ENCODE measurements at places on chromosomes 12 and 14.

- DNase-seq = no peak
Measured at GRCh38 chr14:69610874-69611171, 573 bp upstream of the SUSD6 start.

DNA sequence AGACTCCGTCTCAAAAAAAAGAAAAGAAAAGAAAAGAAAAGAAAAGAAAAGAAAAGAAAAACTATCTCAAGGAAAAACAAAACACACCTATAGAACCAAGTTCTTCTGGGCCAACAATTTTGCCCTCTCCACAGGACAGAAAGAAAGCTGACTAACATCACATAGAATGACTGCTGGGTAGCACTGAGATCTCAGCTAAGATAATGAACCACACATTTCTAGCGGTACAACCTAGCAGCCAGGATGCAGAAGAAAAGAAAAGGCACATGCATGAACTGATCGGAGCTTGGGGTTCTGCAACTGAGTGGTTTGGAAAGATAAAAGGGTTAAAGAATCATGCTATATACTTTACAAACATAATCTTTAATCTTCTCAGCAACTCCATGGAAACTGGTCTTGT, 19.5 kb downstream of the TMED10 start:
- no peak for DNase-seq

GRCh38 chr12:130556486-130557055, 159.5 kb downstream of the RIMBP2 start:
- DNase-seq = no peak

DNA sequence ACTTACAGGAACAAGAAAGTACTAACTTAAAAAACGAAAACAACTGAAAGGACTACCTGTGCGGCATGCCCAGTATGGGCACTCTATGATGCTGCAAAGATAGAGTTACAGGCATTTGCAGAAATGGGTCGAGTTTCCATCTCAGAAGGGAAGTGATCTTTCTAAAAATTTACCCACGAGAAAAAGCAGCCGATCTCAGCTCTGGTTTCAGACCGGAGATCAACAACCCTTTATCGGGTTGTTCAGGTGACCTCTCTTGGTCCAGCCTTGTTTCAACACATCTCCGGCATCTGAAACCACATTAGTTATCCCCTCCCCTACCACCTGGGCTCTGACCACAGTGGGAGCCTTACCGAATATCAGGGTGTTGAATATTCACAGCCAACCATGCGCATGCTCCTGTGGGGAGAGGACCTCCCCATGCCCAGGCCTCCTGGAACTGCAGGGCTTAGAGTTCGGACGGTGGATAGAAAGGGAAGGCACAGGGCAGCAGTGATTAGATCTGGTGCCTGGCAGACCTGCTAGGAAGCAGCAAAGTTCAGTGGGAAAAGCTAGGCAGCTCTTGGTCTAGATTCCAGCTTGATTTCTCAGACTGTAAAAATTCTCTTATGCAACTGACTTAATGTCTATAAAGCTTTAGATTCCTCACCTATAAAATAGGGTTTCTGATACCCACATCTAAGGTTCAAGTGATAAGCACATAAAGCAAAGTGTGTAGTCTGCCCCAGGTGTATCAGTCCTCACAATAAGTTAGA, 906.0 kb downstream of the VRK1 start:
- no peak for DNase-seq

DNA sequence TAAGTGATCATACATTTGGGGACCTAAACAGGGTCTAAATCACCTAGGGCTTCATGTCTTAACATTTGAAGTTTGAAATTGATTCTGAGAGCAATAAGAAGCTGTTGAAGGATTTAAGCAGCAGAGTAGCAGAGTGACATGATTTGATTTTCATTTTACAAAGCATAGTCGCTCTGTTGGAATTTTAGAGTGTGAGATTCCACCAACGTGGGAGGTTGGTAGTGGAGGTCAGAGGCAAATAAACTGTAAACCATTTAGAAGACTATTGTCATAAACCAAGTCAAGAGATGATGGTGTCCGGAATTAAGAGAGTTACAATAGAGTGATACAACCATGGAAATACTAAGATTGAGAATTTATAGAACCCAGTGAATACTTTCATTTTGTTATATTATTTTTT, 52.7 kb upstream of the ZDHHC17 start:
- DNase-seq = no peak

DNA sequence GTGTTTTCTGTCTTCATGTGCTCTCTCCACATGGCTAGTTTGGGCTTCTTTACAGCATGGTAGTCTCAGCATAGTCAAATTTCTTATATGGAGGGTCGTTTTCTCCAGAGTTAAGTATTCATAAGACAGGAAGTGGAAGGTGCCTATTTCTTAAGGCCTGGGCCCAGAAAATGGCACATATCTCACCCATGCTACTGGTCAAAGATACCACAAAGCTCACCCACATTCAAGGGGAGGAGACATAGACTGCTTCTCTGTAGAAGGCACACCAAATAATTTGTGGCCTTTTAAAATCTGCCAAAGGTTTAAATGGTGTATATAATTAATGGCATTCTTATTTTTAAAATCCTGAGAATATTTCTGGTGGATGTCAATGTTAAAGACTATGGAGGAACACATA, 44.8 kb downstream of the CCDC91 start:
- DNase-seq = no peak

DNA sequence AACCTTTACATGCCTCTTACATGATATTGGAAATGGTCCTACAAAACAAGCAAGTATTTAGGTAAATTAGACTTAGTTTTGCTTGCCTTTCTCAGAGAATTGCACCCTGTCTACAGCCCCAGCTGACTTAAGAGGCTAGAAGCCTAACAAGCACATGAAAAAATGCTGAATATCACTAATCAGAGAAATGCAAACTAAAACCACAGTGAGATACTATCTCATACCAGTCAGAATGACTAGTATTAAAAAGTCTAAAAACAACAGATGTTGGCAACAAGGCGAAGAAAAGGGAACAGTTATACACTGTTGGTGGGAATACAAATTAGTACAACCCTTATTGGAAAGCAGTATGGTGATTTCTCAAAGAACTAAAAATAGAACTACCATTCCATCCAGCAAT, 103.8 kb downstream of the EGLN3 start:
- no peak for DNase-seq

GRCh38 chr12:104414581-104415341, 42.0 kb upstream of the CHST11 start:
- no peak for DNase-seq

- no peak for DNase-seq
Measured at GRCh38 chr12:31228811-31229792, 96.8 kb downstream of the SINHCAF start.

DNA sequence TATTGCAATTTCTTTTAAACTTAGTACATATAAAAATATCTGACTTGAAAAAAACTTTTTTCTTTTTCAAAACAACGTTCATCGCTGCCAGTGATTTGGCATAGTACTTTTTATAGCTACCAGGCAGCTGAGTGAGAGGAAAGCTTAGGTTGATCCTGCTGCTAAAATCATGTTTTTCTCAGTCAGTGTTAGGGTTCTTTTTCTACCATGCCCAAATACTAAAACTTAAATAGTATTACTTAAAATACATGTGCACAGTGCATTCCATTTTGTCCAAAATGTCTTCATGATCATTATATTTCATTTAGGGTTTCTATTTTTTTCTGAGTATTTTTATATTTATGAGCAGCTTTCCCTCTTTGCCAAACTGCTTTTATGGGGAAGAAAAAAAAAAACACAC, 123.8 kb downstream of the PDZRN4 start:
- DNase-seq = no peak

GRCh38 chr12:47778881-47779280, 5.8 kb downstream of the SLC48A1 start:
- DNase-seq = no peak

DNA sequence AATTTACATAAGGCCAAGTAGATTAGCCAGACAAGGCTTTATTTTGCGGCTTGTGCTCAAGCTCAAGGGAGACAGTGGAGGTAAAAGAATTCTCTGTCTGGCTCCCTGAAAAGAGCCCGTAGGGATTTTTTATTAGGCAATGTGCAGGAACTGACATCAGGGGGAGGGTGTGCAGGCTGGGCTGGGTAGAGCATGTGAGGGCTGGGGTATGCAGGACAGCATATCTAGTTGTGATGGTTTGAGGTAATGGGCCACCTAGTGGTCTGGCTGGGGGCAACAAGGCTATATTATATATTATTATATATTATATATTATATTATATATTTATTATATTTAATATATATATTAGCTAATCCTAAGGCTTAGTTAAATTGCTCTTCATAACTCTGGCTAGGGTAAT, 102.1 kb downstream of the TMEM117 start:
- no peak for DNase-seq

- DNase-seq = no peak
Measured at GRCh38 chr14:69789118-69789640, 7.9 kb downstream of the SLC10A1 start.

DNA sequence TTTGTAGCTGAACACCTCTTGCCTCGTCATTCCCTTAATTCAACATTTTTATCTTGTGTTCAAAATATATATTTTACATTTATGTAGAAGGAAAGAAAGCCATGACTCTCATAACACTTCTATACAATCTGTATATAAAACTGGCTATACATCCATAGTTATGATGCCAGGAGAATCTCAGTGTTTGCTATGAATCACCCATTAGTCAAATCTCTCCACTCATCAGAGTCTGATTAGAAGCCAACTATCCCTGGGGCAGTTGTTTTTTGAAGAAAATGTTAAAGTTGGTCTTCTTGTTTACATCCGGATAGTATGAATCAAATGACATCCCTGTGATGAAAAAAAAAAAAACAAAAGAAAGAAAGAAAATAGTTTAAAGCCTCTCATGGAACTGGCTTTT, 503.9 kb downstream of the NELL2 start:
- DNase-seq = no peak

DNA sequence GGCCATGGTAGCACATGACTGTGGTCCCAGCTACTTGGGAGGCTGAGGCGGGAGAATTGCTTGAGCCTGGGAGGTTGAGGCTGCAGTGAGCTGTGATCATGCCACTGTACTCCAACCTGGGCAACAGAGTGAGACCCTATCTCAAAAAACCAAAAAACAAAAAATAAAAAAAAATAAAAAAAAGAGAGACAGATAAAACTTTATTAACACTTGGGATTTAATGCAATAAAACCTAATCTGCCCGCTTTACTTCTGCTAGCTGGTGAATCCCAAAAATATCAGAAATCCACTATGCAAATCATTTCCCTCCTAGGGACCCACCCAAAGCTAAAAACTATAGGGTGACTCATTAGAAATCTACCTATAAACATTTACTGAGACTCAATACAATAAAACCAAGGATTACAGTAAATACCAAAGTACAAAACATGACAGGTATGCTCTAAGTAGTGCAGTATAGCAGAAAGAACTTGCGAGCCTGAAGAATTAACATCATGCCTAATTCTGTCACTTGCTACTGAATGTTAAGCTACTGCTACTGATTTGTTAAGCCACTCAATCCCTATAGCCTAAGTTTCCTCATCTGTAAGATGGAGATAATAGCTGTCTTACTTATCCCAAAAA, 50.1 kb upstream of the STAC3 start:
- no peak for DNase-seq

DNA sequence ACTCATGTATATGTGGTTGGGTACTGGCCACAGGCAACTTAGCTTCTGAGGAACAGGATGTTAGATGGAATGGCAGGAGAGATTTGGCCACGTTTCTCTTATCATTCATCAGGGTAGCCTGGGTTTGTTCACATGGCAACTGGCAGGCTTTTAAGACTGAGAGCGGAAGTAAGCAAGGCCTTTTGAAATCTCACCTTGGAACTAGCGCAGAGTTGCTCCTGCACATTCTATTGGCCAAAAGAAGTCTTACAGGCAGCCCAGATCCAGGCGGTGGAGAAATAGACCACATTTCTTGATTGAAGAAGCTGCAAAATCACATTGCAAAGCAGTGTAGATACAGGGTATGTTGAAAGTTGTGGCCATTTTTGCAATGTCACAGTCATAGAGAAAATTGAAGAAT, 3.7 kb downstream of the CLEC4A start:
- DNase-seq = peak; percentile 7

GRCh38 chr14:54396183-54396492, 669 bp upstream of the CDKN3 start:
- DNase-seq = no peak

DNA sequence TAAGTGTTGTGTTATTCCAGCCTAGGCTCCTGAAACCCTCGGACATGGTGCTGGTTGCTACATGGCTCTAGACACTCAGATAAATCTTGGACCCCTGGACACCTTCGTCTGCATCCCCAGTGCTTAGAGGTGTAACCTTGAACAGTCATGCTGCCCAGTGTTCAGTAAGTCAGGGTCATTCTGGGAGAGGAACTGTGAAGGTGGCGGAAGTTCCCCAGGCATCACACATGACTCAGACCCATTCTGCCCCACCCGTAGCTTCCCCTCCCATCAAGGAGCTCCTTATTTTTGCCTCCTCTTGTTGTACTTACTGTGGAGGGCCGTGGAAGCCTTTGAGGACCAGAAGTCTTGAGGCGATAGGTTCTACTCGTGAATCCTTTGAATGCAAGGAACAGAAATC, 18.1 kb upstream of the SSPN start:
- no peak for DNase-seq
